ENCODE measurements at places on chromosomes 11 and 22.

- DNase-seq = no peak
Observed at GRCh38 chr11:12581923-12582322, 92.3 kb upstream of the TEAD1 start.

- DNase-seq = no peak
Observed at GRCh38 chr11:64313491-64314145, 3.7 kb downstream of the TRMT112 start.

GRCh38 chr11:90133560-90134477, 644 bp upstream of the NAALAD2 start:
- DNase-seq = no peak

GRCh38 chr11:36044636-36045035, 100.8 kb downstream of the LDLRAD3 start:
- DNase-seq = no peak

DNA sequence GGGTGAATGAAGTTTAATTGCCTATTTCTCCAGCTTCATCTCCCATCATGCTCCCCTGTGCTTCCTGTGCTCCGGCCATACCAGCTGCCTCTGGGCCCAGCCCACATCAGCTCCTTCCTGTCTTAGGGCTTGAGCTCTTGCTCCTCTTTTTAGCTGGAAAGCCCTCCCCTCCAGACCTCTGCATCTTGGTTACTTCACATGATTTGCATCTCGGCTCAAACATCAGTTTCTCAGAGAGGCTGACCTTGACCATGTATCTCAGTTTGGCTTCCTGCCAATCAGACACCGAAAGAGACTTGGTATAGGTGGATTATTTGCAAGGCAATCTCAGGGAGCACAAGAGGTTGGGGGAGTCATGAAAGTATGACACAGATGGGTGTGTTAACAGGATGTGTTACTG, 73.2 kb upstream of the TIMP3 start:
- no peak for DNase-seq

DNA sequence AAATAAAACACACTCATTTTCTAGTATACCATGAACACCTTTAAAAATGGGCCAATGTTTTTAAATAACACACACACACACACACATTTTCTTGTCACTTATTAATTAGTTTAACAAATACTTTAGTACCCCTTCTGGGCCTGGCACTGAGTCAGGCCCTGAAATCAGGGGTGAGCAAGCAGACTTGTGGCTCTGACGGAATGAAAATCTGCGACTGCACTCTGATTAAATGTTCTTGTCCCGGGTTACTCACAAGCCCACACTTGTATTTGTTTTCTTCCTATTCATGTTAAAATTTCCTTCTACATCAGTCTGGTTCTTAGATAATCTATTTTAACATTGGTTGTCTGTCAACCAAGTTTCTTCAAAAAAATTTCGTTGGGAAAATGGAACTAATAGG, 43.0 kb upstream of the PDGFD start:
- no peak for DNase-seq

DNA sequence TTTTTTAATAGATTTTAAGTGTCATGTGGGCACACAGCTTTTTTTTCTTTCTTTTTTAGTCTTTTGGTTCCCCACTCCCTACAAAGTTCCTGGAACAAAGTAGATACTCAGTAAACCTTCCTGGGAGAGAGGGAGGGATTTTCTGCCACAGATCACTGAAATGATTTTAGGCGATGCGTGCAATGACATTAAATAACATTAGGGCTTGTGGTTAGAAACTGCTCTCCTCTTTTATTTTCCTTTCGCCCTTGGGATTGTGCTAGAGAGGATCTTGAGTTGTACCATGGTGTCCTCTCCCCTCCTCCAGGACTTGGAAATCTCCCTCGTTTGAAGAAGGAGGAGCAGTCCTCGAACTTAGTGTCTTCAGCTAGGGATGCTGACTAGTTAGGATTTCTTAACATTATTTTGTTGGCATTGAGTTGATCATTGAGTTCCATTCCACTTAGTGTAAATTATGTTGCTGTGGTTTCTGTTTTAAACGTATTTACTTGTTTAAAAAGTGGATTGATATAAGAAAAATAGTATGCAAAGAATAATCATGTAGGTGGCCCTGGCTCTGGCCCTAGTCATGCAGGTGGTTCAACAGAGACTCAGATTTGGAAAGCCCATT, 88.4 kb downstream of the TRAF6 start:
- DNase-seq = no peak

DNA sequence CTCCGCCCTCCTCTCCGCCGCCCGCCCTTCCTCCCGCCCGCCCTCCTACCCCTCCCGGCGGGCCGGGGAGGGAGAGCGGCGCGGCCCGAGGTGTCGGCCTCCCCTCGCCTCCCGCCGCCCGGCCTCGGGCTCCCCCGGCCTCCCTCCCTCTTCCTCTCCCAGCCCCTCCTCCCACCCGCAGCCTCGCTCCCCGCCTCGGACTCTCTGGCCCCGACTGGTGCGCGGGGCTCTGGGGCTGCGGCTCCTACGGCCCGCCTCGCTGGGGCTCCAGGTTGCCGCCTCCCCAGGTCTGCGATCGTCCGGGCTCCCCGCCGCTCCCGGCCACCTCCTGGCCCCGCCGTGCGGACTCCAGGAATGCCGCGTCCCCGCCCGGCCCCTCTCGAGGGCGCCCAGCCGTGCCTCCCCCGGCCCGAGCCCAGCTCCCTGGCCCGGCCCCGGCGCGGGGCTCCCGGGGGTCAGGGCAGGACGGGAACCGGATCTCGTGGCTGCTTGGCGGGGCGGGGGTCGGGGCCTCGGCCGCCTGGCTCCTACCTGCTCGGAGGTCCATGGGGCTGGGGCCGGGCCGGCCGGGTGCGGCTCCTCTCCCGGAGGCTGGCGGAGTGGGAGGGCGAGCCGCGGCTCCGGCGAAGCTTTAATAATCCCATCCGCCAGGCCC, at the start of gene CLCF1:
TSS of gene CLCF1 (minus strand) at position 606 of the 655 bp plus-strand sequence. CDS start at position 547, 59 bp downstream.
- DNase-seq = no peak

GRCh38 chr11:88102598-88102934, 72.7 kb downstream of the RAB38 start:
- DNase-seq = no peak

- peak; percentile 79 for DNase-seq
Observed at GRCh38 chr11:122796128-122796717, 42.1 kb upstream of the CRTAM start.

DNA sequence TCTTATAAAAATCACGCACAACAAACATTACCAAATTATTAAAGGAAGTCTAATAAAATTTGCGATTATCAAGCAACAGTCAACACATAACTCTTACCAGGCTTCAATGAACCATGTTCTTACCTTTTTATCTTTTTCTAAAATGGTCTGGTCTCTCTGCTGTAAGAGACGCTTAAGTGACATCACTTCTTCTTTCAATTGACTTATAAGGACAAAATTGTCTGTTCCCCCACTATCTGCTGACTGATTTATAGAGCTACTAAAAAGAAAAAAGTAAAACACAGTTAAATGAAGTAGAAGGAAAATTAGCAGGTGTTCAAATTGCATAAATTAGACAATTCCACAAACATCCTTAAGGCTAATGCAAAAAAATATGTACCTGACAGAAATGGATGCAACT, 10.9 kb downstream of the FAM76B start:
- no peak for DNase-seq

DNA sequence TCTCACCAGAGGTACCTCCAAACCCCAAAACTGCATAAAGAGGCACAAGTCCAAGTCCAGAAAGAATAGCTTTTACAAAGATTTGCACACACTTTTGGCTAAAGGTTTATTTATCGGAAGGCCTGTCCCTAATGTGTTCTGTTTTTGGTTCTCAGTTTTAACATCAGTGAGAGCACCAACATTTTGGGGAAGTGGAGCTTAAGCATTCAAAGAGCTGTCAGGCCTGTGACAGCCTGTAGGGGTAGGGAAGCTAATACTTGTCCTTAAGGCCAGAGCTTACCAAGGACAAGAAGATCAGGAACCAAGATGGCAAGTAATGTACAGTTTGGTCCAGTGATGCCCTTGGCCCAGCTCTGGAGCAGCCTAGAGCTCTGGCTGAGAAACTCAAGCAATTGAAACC, 38.9 kb upstream of the SCUBE2 start:
- DNase-seq = no peak

GRCh38 chr22:19992921-19993355, 23.7 kb downstream of the ARVCF start:
- no peak for DNase-seq

DNA sequence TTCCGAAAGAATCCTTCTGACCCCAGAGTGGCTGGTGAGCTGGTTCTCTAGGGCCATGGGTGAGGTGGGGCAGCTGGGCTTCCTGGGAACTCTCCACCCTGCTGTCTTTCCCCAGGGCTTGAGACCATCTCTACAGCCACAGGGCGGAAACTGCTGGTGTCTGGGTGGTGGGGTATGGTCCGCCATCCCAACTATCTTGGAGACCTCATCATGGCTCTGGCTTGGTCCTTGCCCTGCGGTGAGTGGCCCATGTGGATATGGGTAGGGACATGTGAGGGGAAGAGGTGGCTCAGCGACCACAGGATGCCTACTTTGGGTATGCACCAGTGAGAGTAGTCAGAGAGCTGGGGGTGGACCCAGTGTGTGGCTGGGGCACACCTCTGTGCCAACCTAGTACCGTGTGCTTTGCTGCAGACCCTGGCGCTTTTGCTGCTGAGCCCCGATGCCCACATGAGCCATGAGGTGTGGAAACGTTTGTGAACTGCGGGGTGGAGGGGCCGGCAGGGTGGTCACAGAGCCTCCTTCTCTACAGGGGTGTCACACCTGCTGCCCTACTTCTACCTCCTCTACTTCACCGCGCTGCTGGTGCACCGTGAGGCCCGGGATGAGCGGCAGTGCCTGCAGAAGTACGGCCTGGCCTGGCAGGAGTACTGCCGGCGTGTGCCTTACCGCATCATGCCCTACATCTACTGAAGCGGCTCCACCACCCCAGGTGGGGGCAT, 2.0 kb downstream of the ZNHIT2 start:
- no peak for DNase-seq

DNA sequence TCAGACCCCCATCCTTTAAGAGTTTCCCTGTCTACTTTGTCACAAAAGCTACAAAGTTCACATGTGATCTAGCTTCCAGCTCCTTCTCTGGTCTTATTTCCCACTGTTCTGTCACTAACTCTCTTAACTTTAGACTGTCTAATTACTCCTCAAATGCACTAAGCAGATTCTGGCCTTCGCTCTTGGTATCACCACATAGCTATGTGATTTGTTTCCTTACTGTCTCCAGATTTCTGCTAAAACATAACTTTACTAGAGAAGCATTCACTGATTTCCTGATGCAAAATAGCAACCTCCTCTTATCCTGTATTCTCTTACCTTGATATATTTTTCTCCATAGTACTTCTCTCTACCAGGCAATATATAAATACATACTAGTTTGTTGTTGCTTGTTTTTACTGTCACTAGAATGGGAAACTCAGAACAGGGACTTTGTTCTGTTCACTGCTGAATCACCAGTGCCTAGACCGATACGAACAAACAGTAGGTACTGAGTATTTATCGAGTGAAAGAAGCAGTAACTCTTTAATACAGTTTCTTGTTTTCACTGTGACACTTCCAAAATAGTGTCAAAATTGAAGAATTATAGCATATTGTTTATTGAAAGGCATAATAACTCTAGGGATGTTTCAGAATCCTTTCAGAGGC, 205.6 kb downstream of the DDX10 start:
- DNase-seq = no peak

GRCh38 chr11:36452961-36453360, 57.1 kb downstream of the TRAF6 start:
- no peak for DNase-seq

GRCh38 chr22:24200619-24201212, 19.4 kb downstream of the SUSD2 start:
- DNase-seq = no peak

DNA sequence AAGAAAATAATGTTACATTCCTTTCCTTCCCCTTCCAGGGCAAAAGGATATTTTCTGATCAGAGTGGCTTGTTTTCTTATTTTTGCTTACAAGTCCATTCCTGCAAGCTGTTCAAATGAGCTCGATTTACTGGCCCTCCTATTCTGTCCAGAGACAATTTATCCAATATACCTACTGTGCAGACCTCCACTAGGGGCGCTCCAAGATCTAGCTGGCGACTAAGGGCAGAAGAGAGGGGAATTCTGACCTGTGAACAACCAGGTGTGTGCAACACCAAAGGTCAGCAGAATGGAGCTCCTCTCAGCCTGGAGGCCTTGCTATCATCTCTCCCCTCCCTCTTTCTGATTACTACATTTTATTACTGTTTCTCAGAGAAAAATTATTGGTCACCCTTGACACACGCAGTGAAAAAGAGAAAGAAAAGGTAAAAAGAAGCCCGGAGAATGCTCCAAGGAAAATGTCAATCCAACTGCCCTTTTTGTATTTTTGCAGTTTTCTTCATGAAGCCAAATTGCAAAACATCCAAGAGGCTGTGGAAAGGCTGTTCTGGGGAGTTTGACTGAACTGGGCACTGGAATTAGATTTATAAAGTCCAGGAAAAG, 3.2 kb downstream of the SEZ6L start:
- peak; percentile 41 for DNase-seq

- no peak for DNase-seq
Observed at GRCh38 chr22:27999876-28000275, 80.8 kb upstream of the PITPNB start.

DNA sequence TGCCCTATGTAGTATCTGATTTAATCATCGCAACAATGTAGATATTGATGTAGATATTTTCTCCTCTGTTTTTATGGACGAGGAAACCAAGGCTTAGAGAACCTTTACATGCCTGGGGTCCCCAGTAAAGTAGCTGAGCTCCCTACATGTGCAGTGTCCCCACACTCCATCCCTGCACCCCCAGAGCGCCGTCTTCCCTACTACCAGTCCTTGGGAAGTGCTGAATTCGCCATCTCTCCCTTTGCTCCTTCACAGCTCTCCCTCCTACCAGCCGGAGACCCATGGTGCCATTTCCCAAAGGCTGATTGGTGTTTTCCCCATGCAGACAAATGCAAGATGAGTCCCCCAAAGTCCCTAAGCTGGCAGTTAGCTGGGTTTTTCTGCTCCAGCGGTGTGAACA, 86.0 kb downstream of the CEP164 start:
- no peak for DNase-seq

GRCh38 chr11:74925281-74925680, 23.6 kb downstream of the XRRA1 start:
- no peak for DNase-seq
